SK-N-DZ (cell line): ENCODE measurements at places on chromosomes 2 and 18.

GRCh38 chr2:184498936-184499335 lies 99.4 kb upstream of the ZNF804A start:
- DNase-seq: no peak

- no peak for DNase-seq
Measured at GRCh38 chr2:230447036-230447435, 31.0 kb downstream of the SP100 start.

DNA sequence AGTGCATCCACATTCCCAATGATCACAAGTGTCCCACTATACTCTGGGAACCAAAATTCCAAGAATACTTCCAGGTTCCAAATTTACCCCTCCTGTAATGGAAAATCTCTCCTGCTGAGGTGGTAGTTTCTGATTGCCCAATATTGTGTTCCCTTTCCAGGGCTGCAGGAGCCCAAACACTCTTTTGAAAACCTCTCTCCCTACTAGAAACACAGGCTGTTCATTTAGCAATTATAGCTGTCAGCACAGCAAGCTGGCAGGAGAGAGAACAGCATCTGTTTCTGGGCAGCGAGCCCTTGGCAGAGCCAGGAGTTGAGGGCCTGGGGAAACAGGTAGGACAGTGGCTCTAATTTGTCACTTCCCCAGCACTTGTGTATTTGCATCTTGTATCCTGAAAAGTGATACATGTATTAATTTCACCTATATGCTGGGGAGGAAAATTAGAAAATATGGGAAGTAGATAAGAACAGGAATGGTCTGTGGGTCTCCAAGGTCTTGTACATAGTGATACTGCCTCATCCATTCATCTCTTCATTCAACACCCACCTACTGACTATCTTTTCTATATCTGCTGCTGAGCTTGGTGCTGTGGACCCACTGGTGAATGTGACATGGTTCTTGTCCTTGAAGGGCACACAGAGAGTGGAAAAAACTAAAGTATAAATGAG lies 16.9 kb upstream of the PAIP2B start:
- DNase-seq: no peak

GRCh38 chr18:46830633-46831032 lies 73.8 kb upstream of the ST8SIA5 start:
- no peak for DNase-seq

GRCh38 chr2:170332676-170333402 lies 154.9 kb downstream of the MYO3B start:
- DNase-seq: no peak

- no peak for DNase-seq
Measured at GRCh38 chr2:42939411-42940206, 147.2 kb upstream of the HAAO start.

GRCh38 chr2:151338115-151338514 lies 19.3 kb upstream of the TNFAIP6 start:
- DNase-seq: no peak

GRCh38 chr2:239584986-239585385 lies 184.2 kb upstream of the HDAC4 start:
- DNase-seq: no peak

DNA sequence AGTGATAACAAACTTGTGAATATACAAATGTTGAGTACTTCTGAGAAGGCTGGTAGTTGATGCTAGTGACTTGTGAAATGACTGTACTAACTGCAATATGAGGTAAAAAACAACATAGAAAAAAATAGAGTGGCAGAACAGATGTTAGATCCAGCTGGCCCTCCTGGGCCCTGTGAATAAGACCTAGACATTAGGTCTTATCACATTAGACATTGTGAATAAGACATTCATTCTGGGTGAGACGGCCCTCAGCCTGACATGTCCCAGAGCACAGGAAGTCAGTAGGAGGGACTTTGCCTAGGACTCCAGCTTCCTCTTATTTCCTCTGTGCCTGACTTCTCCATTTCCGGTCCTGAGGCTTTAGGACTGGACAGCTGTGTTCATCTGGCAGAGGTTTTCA lies 22.9 kb downstream of the DOK1 start:
- peak; percentile 70 for DNase-seq
